ENCODE measurements at places on chromosomes 2 and 18.
A peak's percentile ranks its signal among the peaks of the same experiment; 100 is the strongest.

DNA sequence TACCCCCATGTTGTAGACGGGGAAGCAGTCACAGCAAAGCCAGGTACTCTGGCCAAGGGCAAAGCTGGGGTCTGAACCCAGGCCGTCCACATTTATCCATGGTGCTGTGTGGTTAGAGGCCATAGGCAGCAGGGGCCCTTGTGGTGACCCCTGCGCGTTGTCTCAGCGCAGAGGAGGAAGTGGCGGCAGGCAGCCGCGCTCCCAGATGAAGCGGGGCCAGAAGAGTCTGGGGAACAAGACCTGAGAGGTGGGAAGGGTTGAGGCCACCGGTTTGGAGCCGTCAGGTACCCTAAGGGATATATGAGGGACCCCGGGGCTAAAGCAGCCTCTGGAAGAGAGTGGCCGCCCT lies 770 bp downstream of the ZNF396 start:
- DNase-seq, result peak; percentile 82

- DNase-seq, result no peak
Measured at GRCh38 chr2:184971546-184972068, 373.3 kb downstream of the ZNF804A start.

- DNase-seq, result no peak
Measured at GRCh38 chr18:13578400-13578799, 148.0 kb downstream of the FAM210A start.

DNA sequence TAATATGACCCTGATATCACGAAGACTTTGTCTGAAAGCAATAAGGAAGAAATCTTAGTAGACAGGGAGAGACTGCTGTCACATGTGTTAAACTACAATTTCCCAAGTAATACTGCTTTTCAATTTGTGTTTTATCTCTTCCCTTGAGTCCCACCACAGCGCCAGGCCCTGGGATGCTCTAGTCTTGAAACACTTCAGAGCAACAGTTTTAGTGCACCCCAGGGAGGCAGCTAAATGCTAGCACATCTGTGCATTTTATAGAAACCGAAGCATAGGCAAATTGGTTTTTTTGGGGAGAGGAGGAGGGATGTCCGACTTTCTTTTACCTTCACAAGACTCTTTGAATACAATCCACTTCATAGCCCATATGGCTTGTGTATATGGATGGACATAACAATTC lies 550.0 kb upstream of the SYT4 start:
- DNase-seq, result no peak

- DNase-seq, result no peak
Measured at GRCh38 chr2:27955384-27956161, 65.0 kb downstream of the BABAM2 start.

- no peak for DNase-seq
Measured at GRCh38 chr2:102748107-102748506, 13.7 kb upstream of the TMEM182 start.

- peak; percentile 39 for DNase-seq
Measured at GRCh38 chr2:66494708-66495107, 59.8 kb downstream of the MEIS1 start.

GRCh38 chr2:120736624-120737339 lies 1.1 kb downstream of the GLI2 start:
- no peak for DNase-seq

GRCh38 chr18:26771524-26771923 lies 94.0 kb downstream of the AQP4 start:
- DNase-seq, result no peak

DNA sequence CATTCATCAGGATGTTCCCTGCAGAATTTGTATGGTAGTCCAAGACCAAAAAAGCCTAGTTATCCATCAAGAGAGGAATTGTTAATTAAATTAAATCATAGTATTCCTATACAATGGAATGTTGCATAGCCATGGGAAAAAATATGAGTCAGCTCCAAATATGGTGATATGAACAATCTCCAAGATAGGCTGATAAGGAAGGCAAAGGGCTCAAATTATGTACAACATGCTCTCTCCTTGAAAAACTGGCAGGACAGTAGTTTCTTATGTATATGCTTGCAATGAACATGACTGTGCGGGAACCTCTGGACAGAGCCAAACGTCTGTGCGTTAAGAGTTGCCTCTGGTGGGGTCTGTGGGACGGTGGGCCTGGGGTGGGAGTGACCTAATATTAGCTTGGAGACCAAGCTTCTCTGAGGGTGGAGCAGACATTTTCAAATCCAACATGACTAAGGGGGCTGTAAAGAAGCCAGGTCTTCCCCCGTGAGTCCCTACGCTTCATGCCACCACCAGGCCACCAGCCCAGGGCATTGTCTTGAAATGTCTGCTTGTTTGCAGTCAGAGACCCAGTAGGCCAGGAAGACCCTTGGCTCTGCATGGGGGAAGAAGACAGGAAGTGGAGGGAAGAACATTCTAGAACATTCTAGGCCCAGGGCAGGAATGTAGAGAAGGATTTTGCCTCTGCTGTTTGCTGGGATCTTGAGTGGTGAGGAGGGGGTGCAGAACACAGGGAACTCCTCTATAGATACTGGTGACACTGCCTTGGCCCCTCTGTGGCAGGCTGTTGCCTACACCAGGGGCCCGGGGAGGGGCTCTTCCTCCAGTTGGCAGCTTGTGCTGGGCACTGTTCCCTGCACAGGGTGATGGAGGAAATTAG lies 244.0 kb upstream of the HS6ST1 start:
- DNase-seq, result no peak

DNA sequence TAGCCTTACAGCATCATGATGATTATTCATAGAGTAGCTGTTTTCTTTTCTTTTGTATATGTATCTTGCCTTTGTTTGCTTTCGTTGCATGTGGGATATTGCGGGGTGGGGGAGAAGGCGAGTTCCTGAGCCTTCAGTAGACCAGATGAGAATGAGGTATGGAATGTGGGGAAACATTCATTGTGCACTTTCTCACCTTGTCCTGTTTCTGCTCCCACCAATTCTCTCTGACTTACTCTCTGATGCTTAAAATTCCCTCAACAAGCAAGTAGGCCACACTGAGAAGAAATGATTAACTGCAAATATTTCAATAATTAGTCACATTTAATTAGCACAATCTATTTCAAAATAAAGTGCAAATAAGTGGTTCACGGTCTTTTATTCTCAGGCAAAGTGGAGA lies 31.0 kb downstream of the GKN2 start:
- no peak for DNase-seq

- no peak for DNase-seq
Measured at GRCh38 chr18:32891797-32892196, 119.0 kb upstream of the KLHL14 start.

DNA sequence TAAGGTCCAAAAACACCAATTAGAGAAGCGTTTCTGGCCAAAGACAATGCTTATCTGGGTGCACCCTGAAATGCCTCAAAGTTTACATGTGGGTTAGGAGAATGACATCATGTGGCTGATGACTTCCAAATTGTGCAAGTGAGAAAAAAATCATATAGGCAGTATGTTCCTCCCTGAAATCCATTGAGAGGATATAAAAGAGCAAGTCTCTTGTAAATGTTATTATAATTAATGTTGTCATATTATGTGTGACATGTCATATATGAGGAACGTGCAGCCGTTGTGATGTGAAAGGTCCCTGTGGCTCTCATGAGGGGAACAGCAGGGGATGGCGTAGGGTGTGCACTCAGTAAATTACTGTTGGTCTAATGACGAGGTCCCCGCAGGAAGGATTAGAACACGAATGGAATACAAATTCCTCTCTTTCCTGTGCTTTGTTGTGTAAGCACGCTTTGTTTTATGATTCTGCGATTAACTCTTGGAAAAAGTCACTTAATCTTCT lies 290.8 kb downstream of the PRKCE start:
- no peak for DNase-seq

GRCh38 chr2:222837643-222838056 lies 23.2 kb upstream of the ACSL3 start:
- no peak for DNase-seq

- DNase-seq, result no peak
Measured at GRCh38 chr18:48393776-48394175, 15.4 kb downstream of the ZBTB7C start.

DNA sequence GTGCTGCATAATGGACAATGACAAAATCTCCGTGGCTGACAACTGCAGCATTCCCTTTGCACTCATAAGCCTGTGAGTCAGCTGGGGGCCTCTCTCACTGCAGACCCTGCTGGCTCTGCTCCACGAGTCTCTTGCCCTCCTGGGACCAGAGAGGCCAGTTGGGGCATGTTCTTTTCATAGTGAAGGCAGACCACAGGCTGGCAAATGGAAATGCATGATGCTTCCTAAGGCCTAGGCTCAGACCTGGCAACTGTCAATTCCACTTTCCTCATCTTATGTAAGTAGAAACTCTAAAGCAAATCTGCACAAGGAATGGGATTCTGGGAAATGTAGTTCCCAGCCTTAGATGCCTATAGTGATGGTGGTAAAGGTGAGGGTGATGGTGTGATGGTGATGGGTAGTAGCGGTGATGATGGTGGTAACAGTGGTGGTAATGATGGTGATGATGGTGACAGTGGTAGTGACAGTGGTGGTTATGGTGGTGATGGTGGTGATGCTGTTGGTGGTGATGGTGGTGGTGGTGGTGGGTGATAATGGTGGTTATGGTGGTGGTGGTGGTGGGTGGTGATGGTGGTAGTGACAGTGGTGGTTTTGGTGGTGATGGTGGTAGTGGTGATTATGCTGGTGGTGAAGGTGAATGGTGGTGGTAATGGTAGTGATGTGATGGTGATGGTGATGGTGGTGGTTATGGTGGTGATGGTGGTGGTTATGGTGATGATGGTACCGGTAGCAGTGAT lies 185.8 kb upstream of the ARL4C start:
- DNase-seq, result no peak

GRCh38 chr18:37525262-37525585 lies 40.4 kb downstream of the CELF4 start:
- DNase-seq, result no peak

DNA sequence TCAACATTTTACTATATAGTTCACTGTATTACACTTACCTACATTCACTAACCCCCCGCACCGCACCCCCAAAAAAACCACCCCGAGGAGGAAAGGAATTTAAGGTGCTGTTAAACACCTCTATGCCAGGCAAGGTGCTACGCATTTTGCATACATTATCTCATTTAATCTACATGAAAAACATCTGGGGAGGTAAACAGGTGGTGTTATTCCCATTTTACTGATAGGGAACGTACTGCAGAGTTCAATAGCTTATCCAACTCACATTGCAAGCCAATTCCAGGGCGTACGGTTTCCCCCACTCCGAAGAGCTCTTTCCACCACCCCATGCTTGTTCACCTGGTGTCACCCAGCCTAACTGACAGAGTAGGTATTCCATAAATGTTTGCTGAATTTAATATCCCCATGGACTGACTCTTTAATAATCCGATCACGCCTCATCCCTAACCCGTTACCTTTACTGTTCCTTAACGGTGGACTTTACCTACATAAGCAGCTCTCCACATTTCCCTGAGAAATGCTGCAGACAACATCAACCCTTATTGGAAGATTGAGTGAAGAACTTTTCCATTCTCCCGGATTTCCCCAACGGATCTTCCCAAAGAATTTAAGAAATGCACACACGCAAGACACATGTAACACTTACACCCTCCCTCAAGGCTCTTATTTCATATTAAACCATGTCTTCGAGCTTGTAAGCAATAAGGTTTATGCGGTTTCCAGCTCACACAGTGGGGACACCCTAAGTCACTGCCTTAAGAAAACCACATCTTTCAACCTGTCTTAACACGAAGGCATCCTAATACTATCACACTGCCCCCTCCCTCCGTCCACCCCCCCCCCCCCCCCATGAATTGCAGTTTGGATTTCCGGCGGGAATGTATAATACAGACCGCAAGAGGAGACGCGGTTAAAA lies 1.2 kb downstream of the RAPH1 start:
- no peak for DNase-seq

DNA sequence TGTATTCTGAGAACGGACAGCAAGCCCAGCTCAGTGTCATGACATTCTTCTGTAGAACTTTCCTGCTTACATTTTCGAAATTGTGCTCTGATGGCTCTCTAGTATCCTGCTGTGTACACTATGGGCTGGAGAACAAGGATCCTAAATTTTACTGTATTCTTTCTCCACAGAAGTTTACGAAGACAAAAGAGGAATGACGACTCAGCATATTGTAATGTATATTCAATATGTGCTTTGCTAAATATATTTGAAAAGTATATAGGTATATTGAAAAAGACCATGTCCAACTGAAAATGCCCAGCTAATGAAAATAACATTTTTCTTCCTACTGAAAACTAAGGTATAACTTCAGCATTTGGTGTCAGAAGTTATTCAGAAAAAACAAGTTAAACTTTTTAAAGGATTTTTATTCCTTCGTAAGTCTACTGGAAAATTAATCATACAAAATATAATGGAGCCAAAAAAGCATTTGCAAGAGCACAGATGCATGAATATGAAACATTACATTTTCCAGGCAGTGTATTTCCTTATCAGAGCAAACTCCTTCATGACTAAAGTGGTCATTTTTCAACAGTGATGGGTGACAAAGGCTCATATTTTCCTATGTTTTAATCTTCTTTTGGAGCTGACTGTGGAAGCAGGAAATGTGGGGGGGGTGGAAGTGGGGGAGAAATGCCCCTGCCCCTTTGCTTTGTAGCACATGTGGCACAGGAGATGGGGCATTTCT lies 143.8 kb upstream of the THUMPD2 start:
- no peak for DNase-seq

DNA sequence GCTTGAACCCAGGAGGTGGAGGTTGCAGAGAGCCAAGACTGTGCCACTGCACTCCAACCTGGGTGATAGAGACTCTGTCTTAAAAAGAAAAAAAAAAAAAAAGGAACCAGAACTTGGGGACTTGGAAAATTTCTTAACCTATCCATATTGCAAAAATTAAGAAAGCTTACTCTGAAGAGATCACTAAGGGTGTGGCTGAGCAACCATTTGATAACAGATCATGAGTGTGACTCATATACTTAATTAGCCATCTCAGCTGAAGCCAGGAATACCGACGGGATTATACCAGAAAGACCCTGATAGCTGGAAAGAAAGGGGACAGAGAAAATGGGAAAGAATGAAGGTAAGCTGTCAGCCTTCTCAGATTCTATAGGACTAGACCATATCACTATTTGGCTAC lies 7.1 kb upstream of the ADD2 start:
- DNase-seq, result peak; percentile 54

GRCh38 chr18:61865466-61866175 lies 27.2 kb downstream of the RNF152 start:
- DNase-seq, result no peak

DNA sequence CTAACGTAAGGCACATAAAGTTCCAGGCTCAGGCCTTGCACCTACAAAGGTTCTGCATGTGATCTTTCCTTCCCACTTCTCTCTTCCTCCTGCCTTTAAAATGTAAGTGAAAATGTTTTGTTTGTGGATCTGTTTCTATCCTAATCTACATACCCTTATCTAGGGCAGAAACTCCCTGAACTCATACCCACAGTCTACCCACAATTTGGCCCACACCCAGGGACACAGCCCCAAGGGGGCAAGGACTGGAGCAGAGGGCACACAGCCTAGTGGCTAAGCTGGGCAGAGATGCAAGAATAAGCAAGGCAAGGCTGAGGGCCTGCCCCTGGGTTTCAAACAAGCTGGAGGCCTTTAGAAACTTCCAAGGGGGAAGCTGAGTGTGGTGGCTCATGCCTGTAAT lies 71.0 kb downstream of the HS1BP3 start:
- DNase-seq, result no peak

- no peak for DNase-seq
Measured at GRCh38 chr2:226362980-226363379, 436.6 kb downstream of the IRS1 start.

- DNase-seq, result no peak
Measured at GRCh38 chr18:12657684-12658425, at the start of gene SPIRE1. SPIRE1 (minus strand) TSS chr18:12658107; CDS start chr18:12657866, 241 bp downstream.

- DNase-seq, result no peak
Measured at GRCh38 chr2:109372614-109373013, 241.2 kb downstream of the SEPTIN10 start.

GRCh38 chr2:218885981-218886947 lies 5.6 kb downstream of the WNT10A start:
- no peak for DNase-seq

GRCh38 chr2:128568106-128568505 lies 249.4 kb upstream of the HS6ST1 start:
- DNase-seq, result no peak

Measured in HL-60 (cell line).